Fibroblast of skin of back (primary cell): ENCODE measurements at places on chromosomes 12 and 14.

DNA sequence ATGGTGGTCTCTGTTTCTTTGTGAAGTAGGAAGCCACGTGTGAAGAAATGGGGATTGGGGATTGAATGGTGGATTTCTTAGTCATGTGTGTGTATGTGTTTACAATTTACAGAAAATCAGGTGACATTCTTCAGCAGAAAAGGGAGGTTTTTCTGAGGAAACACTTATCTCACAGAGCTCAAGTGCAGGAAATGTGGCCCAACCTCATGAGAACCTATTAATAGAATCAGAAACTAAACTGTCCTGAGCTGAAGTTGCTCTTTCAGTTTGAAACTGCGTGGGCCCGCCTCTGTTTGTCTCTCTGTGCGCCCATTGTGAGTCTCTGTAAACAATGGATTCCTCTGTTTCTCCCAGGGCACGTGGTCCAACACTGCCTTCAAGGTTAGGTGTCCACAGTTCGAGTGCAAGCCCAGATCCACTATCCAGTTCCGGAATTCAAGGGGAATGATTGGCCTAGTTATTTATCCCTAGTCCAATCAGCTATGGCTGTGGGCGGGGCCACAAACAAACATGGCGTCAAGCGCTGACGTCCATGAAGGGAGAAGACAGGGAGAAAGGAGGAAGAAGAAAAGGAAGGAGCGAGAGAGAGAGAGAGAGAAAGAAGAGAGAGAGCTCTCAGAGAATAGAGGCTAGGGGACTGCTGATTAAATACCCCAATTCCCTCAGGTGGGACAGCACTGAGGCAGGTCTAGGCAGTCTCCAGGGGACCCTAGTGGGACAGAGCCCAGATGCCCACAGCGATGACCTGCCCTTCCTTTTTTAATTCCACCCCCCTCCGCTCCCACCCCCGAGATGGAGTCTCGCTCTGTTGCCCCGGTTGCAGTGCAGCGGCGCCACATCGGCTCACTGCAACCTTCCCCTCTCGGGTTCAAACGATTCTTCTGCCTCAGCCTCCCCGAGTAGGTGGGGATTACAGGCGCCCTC, 31.4 kb upstream of the C12orf76 start:
- no peak for DNase-seq

GRCh38 chr12:123858176-123858575, 96.1 kb downstream of the DNAH10 start:
- no peak for DNase-seq

DNA sequence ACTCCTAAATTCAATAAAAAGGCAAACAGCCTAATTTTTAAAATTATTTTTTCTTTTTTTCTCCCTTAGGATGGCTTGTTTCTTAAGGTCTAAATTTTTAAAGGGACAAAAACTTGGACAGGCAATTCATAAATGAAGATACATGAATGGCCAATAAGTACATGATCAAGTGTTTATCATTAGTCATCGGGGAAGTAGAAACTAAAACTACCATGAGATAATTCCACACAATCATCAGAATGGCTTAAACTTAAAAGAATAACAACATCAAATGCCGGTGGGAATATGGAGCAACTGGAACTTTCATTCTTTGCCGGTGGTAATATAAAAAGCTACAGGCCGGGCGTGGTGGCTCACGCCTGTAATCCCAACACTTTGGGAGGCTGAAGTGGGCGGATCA, 29.1 kb downstream of the MOK start:
- no peak for DNase-seq

DNA sequence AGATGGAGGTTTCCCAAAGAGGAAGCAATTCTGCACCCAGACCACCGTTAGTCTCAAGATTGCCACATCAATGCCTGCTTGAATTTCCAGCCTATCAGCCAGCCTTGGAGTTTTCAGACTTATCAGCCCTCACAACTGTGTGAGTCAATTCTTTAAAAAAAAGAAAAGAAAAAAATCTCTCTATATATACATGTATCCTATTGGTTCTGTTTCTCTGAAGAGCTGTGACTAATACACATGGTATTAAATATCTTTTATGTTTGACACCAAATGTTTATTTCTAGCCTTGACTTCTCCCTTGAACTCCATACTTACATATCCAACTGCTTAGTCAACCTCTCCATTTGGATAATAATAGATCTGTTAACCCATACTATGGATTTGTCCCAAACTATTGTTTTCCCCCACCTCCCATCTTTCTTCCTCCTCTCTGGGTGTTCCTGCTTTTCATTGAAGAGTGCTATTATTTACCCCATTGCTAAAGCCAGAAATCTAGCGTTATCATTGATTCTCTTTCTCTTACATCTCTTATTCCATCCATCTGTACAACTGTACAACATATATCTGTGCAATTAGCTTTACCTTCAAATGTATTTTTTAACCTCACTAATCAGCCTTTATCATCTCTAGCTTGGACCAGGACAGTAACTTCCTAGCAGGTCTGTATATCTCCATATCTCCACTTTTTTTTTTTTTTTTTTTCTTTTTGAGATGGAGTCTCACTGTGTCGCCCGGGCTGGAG, 22.7 kb upstream of the EID3 start:
- peak; percentile 97 for DNase-seq

DNA sequence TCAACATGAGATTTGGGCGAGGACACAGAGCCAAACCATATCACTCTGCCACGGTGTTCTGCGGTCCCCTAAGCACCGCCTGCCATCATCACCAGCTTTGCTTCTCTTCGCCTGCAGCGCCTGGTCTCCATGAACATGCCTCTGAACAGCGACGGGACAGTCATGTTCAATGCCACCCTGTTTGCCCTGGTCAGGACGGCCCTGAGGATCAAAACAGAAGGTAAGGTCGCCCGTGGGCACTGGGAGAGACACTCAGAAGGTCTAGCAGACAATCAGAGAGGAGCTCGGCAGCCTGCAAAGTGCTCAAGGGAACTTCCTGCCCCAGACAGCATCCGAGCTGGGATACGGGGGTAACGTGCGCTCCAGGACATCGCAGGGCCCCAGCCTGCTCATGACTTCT, 126.0 kb upstream of the FKBP4 start:
- no peak for DNase-seq

DNA sequence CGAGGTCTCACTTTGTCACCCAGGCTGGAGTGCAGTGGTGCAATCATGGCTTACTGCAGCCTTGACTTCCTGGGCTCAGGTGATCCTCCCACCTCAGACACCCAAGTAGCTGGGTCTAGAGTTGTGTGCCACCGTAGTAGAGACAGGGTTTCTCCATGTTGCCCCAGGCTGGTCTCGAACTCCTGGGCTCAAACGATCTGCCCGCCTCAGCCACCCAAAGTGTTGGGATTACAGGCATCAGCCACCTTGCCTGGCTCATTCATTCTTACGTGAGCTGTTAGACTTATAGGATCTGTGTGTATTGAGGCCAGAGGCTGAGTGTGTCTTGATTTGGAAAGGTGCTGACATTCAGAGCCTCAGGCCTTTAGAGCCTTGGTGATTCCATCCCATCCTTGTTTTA, 128.1 kb downstream of the SLC25A47 start:
- DNase-seq: no peak

DNA sequence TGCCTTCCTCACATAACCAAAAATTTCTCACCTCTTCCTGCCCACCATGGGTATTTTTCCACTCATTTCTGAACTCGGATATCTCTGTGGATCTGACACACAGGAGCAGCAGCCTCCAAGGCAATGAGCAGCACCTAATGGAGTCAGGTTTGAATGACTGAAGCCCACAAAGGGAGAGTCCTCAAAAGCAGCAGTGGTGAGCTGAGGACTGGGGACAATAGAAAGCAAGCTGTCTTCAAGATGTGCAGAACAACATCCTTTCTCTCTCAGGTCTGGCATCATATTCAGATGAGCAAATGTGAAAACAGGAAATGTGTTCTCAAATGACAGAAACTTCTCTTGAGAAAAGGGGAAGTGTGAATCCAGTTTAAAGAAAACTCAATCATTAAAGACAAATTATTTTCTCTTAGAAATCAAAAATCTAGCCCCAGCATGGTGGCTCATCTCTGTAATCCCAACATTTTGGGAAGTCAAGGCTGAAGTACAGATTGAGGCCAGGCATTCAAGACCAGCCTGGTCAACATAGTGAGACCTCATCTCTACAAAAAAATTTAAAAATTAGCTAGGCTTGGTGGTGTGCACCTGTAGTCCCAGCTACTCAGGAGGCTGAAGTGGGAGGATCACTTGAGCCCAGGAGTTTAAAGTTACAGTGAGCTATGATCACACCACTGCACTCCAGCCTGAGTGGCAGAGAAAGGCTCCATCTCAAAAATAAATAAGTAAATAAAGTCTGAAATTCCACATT, 54.2 kb downstream of the C12orf42 start:
- no peak for DNase-seq

GRCh38 chr12:32906399-32907165, 10.0 kb upstream of the PKP2 start:
- no peak for DNase-seq

GRCh38 chr12:32420356-32420755, 21.0 kb downstream of the FGD4 start:
- DNase-seq: no peak
